ENCODE measurements at places on chromosomes 7 and 10. TPM values are rescaled to one million over a fixed set of nuclear protein-coding genes. Genes with fewer than 3 reads are reported as not detected.

DNA sequence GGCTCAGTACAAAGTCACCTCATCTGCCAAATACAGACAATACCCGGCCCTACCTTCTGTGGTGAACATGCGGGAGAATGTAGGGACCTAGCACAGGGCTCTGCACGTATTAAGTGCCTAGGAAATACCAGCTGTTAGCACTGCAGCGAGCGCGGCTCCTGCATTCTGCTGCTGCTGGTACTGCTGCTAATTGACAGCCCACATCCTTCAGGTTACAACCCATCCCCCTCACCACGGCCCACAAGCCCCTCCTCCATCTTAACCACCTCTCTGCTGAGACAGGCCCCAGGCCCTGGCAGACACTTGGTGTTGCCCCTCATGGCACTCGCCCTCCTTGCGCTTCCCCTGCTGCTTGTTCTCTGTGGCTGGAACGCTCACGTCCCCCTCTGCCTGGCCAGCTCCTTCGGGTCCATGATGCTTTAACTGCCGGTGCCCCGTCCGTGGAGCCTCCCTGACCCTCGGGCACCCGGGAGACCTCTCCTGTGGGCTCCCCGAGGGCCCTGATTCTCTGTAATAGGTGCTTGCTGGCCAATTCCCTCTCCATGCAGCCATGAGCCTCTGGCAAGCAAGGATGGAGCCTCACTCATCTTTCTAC is 53.3 kb upstream of the LOXL4 start:
- no peak for DNase-seq

The DGKI gene
- 79.2 TPM for total RNA-seq

- DNase-seq = no peak
These were observed 20.4 kb upstream of the LFNG start for GRCh38 chr7:2499181-2499580.

The TMEM213 gene
- not detected for total RNA-seq

GRCh38 chr7:119999738-120000475 is 273.1 kb upstream of the KCND2 start:
- DNase-seq = no peak

The NFKB2 gene
- total RNA-seq = 3.5 TPM

GRCh38 chr10:114581071-114581470 is 77.0 kb downstream of the ABLIM1 start:
- DNase-seq = no peak

- DNase-seq = no peak
These were observed 95.3 kb downstream of the CNNM2 start for GRCh38 chr10:103013416-103013815.

All from cerebellum (tissue), 4 donors.